ENCODE measurements at places on chromosomes 2 and 18.

DNA sequence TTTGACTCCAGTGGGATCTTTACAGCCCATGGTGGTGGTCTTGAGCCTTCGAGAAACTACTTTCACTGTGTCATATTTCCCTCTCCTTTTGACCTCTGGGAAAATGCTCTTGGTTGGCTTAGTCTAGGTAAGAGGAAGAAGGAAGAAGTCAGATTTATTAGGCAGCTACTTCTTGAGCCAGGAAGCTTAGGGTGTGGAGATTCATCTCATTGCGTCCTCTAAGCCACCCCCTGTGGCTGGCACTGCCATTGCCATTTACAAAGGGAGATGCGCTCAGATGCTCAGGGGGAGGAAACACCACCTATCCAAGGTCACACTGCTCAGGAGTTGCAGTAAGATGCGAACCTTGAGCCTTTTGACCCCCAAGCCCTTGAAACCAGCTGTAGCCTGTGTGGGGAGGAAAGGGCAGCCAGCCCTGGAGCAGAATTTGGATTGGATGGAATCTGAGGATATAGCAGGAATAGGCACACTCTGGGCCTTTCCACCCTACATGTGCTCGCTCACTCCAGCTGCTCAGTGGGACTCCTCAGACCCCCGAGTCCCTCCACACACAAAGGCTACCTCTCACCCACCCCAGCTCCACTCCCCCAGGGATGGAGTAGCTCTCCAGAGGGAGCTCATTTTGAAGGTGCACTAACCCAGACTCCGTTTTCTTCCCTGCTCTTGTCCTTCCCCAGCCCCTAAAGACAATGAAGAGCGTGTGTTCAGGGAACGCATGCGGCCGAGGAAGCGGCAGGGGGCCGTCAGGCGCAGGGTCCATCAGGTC, 321.3 kb upstream of the EPAS1 start:
- no peak for DNase-seq

GRCh38 chr2:53635694-53636093, 131.9 kb upstream of the CHAC2 start:
- no peak for DNase-seq

DNA sequence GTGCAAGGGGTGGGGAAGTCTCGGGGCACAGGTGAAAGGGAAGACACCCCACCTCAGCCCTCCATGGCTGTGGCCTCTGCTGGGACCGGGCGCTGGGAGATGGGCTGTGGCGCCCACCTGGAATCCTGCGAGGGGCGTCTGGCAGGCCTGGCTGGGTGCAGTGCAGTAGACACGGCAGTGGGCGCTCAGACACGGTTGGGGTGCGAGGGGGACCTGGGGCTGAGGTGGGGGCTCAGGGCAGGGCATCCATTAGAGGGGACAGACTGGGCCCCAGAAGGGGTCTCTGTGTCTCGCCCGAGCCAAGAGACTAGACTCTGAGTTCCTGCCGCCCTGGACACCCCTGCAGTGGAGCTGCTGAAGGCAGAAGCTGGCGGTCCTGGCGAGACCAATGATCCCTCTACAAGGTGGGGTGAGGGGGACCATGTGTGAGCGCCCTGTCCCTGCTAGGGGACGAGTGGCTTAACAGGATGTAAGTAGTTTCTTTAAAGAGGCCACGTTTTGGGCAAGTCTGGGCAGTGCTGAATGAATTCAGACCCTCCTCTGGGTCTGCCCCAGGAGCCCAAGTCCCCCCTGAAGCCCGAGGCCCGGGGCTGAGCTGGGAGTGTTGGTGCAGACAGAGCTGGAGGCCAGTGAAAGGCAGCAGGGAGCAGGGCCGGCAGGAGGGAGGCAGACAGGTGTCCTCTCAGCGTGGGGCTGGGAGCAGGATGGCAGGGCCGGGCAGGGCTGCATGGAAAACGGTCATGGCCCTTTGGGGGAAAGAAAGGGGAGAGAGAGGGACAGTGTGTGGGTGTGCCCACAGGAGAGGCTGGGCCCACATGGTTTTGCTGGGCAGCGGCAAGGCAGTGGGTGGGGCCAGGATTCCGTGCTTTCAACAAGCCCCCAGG, 57.2 kb downstream of the HS6ST1 start:
- DNase-seq, result no peak

- no peak for DNase-seq
Observed at GRCh38 chr18:4455113-4455811, at the start of gene DLGAP1. TSS of gene DLGAP1 (minus strand) at chr18:4455307.

GRCh38 chr2:65639156-65639864, 206.9 kb upstream of the SPRED2 start:
- DNase-seq, result no peak

DNA sequence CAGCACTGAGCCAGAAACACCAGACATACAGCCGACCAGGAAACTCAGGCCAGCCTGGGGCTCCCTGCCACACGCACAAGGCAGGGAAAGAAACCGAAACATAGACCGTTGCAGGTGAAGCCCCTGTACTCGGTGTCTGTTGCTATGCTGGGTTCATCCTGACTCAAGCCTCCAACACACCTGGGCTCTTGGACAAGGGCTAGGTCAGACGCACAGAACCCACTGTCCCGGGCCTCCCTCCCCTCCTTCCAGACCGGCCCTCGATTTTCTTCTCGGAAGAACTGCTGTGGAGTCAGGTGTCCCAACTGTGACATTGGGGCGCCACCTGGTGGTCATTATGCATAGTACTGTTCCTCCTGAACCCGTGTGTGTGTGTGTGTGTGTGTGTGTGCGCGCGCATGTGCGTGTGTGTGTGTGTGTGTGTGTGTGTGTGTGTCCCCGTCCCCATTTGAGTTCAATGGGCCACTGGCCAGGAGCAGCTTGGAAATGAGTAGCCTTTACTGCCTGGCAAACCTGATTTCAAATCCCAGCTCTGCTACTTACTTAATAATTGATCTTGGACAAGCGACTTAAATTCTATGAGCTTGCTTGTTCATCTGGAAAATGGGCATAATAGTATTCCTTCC, 55.4 kb upstream of the GLI2 start:
- DNase-seq, result peak; percentile 33

DNA sequence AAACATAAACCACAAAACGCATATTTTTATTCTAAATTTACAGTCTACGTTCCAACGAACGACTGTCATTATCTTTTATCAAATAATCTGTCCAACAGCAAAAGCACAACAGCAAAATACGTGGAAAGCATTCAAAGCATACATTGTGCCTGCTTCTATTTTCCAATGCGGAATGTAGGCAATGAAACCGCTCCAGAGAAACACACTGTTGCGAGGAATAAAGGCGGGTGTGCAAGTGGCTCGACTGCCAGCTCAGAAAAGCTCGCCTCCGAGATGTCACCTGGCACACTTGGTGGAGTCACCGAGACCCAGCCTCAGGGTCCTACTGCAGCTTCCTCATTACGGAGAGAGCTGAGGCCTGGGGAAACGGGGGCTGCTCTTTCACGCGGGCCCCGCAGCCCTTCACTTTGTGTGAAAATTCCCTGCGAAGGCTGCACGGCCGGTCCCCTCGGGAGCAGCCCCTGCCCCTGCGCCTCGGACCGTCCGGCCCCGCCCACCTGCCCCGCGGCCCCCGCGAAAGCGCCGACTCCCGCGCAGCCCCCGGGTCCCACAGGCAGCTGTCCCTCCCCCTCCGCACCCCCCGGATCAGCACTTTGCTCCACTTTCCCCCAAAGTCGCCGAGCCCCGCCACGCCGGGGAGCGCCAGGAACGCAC, 752 bp downstream of the MGAT4A start:
- DNase-seq, result peak; percentile 72

DNA sequence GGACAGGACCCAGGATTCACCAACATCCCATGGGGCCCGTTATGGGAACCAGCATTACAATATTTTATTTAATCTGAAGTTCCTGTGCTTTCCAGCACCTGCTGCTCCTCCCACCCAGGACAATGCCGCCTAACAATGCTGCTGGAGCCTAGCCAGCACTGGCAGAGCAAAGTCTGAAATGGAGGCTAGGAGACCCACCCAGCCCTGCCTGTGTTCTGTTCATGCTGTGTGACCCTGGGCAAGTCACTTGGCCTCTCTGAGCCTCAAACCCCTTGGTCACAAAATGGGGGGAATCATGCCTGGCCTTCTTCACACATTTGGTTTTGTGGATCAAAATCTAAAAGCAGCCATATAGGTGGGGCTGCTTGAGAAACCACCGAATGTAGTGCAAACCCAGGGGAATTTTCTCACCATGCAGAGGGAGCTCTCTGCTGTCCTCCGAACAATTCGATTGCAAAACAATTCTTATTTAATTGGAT, 38.5 kb upstream of the ODC1 start:
- DNase-seq, result no peak

DNA sequence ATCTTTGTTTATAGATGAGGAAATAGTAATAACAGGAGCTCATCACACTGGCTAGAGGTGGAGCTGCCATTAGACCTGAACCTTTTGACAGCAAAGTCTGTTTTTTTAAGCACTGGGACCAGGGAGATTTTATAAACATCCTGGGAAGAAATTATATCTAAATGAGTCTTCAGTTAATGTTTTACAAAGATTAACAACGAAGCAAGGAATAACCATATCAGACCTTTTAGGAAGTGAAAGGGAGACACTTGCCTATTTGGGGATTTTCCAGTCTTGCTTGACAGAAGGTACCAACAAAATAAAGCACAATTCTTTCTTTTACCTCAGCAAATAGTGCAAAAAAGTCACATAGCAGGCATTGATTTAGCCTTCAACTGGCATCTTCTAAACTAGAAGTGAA, 777.0 kb downstream of the CPS1 start:
- no peak for DNase-seq

- no peak for DNase-seq
Observed at GRCh38 chr2:121159291-121160071, 125.5 kb downstream of the TFCP2L1 start.

DNA sequence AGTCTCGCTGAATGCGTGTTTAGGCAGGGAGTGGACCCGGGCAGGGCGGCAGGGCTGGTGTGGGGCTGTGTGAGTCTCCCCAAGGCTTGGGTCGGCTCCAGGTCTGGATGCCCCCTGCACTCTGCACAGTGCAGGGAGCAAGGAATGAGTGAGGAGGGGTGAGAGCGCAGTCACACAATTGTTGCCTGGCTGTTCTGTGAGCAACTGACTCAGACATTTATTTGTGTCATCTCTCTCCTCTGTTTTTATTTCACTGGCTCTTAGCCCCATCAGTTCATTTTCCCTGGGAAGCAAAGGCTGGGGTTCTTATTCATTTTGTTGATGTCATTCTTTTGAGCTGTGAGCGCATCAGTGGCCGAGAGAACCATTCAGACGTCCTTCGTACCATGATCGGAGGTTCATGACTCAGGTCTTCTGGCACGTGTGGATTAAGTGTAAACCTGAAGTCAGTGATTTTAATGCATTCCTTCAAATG, 61.1 kb downstream of the GATA6 start:
- no peak for DNase-seq

- no peak for DNase-seq
Observed at GRCh38 chr2:167756446-167756845, 490.9 kb downstream of the STK39 start.

DNA sequence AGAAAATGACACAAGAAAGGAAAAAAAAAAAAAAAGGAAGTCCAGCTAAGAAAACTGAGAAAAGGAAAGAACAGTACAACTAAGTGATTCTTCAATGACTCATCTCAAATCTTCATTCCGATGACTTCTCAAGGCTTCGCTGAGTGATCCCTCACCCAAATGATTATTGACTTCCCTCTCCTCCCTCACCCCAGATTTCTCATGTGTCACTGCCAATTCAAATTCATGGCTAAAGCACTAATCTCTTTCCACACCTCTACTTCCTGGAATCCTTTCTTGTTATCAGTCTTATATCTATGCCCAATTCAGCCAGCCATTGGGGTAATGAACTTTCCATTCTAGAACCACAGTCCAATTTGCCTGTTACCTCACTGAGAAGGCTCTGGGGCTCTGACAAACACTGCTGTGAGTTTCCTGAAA, 7.2 kb upstream of the ABCB11 start:
- no peak for DNase-seq

DNA sequence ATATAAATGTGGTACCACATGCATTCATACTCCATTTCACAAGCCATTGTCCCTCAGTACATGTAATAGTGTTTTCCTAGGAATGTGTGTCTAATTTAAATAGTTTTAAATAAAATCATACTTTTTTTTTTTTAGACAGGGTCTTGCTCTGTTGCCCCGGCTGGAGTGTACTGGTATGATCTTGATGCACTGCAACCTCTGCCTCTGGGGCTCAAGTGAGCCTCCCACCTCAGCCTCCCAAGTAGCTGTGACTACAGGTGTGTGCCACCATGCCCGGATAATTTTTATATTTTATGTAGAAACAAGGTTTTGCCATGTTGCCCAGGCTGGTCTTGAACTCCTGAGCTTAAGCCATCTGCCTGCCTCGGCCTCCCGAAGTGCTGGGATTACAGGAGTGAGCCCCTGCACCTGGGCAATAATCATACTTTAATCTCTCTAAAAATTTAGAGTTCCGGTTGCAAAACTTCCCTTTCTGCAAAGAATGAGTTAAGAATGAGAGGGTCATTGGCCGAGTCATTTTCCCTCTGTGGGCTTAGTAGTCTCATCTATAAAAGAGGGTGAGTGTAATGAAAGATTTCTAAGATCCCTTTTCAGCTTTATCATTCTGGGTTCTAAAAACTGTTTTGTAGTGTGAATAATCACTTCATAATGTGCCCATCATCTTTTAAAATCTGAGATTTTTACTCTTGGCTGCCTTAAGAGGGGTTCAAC, 116.0 kb upstream of the PELI1 start:
- no peak for DNase-seq

- DNase-seq, result no peak
Observed at GRCh38 chr2:4047961-4048891, 344.9 kb downstream of the DCDC2C start.

DNA sequence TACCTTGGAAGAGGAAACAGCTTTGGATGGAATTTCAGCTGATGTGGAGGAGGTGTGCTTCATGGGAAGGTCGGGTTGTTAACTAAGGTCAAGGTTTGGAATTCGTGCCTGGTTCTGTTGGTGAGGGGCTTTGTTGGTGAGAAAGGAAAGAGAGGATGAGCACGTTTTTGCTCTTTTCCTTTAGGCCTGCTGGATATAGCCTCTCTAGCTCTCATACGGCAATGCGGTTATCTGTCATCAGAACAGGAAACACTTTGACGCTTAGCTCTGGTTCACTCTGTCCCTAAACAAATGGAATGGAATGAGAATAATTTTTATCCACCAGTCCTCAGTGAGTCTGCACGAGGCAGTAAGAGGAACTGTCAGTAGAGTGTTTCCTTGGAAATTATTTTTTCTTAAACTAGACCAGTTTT, 169.7 kb upstream of the NOSTRIN start:
- no peak for DNase-seq

DNA sequence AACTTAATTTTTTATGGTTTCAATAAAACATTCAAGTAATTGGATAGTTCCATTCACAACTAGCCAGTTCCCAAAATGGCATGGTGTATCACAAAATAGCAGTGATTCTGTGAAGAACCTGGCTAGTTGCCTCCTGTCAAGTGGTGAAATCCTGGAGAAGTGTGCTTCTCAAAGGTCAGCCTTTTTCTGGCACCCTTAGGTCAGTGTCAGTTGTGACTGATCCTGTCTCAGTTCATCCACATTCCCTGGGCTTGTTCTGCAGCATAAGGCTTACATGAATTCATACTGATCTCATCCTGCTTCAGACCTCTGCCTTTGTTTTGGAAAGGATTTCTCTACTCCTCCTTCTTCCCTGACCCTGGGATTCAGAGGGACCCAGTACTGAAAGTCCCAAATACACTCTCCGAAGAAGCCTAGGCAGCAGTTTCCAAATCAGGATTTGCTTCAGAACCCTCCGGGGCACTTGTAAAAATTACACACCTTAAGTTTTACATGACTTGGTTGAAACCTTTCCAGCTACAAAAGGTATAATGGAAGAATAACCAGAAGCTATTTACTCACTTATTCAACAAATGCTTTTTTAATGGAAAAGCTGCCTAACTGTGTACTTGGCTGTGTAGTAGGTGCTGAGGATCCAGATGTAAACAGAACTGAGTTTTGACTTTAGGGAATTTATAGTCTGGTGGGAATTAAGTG, 11.0 kb downstream of the MAP3K20 start:
- DNase-seq, result no peak
